Progenitor cell of endocrine pancreas (in vitro differentiated cells): ENCODE measurements at places on chromosomes 5 and 9. TPM values are rescaled to one million over a fixed set of nuclear protein-coding genes. Genes with fewer than 3 reads are reported as not detected.

The CTXN3 gene
- total RNA-seq, result not detected in 2 replicates

DNA sequence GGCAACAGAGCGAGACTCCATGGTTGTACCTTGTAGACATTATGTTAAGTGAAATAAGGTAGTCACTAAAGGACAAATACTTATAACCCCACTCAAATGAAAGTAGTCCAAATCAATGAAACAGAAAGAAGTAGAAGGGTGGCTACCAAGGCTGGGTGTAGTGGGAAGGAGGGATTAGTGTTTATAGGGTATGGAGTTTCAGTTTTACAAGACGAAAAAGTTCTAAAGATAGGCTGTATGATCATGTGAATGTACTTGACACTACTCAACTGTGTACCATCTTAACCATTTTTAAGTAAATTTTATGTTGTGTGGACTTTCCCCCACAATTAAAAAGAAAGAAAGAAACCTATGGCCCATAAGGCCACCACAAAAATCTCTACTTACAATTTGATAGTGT is 32.2 kb downstream of the ALDH7A1 start:
- no peaks in the 10 kb centered on the region for H3K27me3 ChIP-seq
- no peak overlapping the region for H3K4me3 ChIP-seq
- H3K36me3 ChIP-seq, result peaks cover 43% of the 10 kb centered on the region
- peak overlapping the region; percentile 49 for H3K27ac ChIP-seq
- no peak for DNase-seq
- H3K4me1 ChIP-seq, result no peaks in the 10 kb centered on the region

DNA sequence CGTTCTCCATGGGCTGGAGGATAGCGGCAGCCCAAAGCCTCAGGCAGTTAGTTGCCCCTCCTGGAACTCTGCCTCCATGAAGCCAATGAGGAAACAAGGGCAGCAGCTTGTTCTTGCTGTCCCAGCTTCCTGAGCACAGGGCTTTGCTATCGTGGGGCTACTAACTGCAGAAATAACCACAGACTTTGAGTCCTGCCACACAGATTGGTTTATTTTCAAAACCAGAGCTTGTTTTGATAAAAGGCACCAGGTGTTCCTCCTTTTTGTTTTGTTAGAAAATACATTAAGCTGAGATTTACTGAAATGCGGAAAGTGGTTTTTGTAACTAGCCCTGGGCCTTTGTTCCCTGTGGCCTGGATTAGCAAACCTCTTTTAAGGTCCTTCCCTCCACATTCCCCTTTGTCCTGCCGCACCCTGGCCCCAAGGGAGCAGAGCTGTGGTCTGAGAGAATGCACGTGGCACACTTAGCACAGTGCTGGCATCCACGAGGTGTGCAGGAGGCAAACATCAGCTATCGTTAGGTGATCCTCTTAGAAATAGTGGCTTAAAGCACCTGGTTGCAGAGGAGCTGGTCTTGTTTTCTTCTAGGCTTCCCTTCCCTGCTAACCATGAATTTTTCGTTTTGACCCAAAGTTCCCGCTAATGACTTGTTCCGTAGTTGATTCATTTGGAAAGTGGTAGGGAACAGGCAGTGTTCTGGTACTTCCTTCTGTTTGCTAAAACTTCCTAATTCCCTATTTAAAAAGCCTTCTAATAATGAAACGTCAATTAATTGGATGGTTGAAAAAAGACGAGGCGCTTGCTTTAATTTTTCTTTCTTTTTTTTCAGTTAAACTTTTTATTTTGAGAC is 21.5 kb downstream of the MVB12B start:
- DNase-seq, result no peak
- peak overlapping the region; percentile 79 for H3K27ac ChIP-seq
- H3K4me3 ChIP-seq, result no peak overlapping the region

DNA sequence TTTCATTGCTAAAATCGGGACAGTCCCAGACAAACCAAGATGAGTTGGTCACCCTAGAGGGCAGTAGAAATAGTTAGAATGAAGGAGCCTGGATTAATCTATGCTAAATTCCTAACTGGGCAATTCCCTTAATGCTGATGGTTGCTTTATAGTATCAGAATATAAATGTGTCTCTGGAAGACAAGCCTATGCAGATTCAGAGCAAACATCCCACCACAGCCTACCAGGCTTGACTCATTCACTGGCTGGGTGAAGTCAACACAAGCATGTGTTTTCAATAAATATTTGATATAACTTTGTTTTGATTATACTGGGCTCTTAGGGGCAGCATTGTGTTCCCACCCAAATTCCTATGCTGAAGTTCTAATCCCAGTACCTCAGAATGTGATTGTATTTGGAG is 79.3 kb downstream of the RMI1 start:
- H3K4me1 ChIP-seq, result no peaks in the 10 kb centered on the region
- no peak overlapping the region for H3K4me3 ChIP-seq
- DNase-seq, result no peak
- H3K36me3 ChIP-seq, result no peaks in the 10 kb centered on the region
- no peak overlapping the region for H3K27ac ChIP-seq
- H3K27me3 ChIP-seq, result no peaks in the 10 kb centered on the region

DNA sequence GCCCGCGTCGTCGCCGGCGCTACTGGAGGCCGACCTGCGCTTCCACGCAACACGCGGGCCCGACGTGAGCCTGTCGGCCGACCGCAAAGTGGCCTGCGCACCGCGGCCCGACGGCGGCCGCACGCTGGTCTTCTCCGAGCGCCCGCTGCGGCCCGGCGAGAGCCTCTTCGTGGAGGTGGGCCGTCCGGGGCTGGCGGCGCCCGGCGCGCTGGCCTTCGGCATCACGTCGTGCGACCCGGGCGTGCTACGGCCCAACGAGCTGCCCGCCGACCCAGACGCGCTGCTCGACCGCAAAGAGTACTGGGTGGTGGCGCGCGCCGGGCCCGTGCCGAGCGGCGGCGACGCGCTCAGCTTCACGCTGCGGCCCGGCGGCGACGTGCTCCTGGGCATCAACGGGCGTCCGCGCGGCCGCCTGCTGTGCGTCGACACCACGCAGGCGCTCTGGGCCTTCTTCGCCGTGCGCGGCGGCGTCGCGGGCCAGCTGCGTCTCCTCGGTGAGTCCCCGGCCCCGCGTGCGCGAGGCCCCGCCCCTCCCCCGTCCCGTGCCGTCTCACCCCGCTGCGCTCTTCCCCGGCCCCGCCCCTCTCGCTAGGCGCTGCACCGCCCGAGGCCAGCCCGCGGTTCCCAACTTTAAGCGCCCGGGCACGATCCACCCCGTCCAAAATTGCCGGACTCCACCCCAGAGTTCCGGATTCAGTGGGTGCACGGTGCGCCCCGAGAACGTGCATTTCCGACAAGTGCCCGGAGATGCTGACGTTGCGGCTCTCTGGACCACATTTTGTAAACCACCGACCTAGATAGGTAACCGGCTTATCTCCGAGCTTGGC is 42.8 kb downstream of the NEURL1B start:
- peak overlapping the region; percentile 41 for H3K4me3 ChIP-seq
- no peaks in the 10 kb centered on the region for H3K4me1 ChIP-seq
- no peak for DNase-seq
- H3K27ac ChIP-seq, result no peak overlapping the region

DNA sequence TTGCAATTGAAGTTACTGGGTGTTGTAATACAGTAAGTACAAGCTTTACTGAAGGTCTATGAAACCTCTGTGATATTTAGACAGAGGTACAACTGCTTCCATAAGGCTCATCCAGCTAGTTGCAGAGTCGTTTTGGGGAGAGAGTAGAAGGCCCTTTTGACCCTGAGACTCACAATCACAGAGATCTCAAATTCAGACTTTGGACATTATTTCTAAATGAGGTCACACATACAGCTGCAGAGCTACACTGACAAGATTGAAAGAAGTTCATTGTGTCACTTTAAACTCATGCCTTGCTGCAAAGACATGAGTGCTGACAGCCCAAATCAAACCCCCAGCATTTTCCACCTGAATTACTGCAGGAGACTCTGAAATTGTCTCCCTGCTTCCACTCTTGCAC is 205.9 kb upstream of the TMEM161B start:
- DNase-seq, result no peak
- no peak overlapping the region for H3K4me3 ChIP-seq
- peaks cover 7% of the 10 kb centered on the region for H3K4me1 ChIP-seq
- peaks cover 12% of the 10 kb centered on the region for H3K27me3 ChIP-seq
- H3K36me3 ChIP-seq, result no peaks in the 10 kb centered on the region

- peaks cover 3% of the 10 kb centered on the region for H3K4me1 ChIP-seq
- H3K36me3 ChIP-seq, result no peaks in the 10 kb centered on the region
- H3K27ac ChIP-seq, result no peak overlapping the region
Observed at GRCh38 chr5:100827481-100827889, 75.6 kb downstream of the ST8SIA4 start.

- H3K27me3 ChIP-seq, result no peaks in the 10 kb centered on the region
- H3K4me3 ChIP-seq, result no peak overlapping the region
- H3K36me3 ChIP-seq, result no peaks in the 10 kb centered on the region
- H3K4me1 ChIP-seq, result no peaks in the 10 kb centered on the region
- DNase-seq, result no peak
Observed at GRCh38 chr5:25554077-25554476, 909.3 kb upstream of the CDH10 start.

- H3K27me3 ChIP-seq, result peaks cover 6% of the 10 kb centered on the region
- no peaks in the 10 kb centered on the region for H3K4me1 ChIP-seq
- DNase-seq, result no peak
- no peaks in the 10 kb centered on the region for H3K36me3 ChIP-seq
- no peak overlapping the region for H3K4me3 ChIP-seq
- H3K27ac ChIP-seq, result no peak overlapping the region
Observed at GRCh38 chr5:179307931-179308471, 37.3 kb downstream of the ADAMTS2 start.

DNA sequence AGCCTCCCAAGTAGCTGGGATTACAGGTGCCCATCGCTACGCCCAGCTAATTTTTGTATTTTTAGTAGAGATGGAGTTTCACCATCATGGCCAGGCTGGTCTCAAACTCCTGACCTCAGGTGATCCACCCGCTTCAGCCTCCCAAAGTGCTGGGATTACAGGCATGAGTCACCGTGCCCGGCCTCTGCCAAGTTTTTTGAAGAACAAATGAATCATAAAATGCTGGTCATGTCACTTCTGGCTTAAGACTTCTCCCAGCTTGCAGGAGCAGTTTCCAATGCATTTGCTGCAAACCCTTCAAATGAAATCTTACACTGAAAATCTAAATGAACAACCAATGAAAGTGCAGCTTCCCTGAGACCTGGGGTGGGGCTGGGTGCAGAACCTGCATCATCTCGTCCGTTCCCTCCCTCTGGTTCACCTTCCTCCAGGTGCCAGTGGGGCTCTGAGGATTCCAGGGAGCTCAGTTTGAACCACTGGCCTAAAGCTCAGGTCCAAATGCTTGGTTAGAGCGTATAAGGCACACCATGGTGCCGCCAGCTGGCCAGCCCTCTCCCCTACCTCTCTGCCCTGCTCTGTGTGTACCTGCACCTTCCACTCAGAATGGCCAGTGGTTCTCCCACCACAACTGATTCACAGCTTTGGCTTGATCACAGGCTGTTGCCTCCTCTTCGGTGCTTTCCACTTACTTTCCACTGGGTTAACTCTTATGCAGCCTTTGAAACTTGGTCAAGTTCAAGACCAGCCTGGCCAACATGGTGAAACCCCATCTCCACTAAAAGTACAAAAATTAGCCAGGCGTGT is 39.8 kb upstream of the FUBP3 start:
- peaks cover 6% of the 10 kb centered on the region for H3K4me1 ChIP-seq
- H3K36me3 ChIP-seq, result no peaks in the 10 kb centered on the region
- DNase-seq, result no peak

The CHSY3 gene
- 0.84 and 1.3 TPM in 2 replicates for total RNA-seq

The SEMA5A gene
- total RNA-seq, result 4.0 and 4.3 TPM in 2 replicates
